ENCODE measurements at places on chromosomes 2 and 18. TPM values are rescaled to one million over a fixed set of nuclear protein-coding genes. Genes with fewer than 3 reads are reported as not detected.
A peak's percentile ranks its signal among the peaks of the same experiment; 100 is the strongest.

GKN2 gene
- not detected for total RNA-seq

PROKR1 gene
- total RNA-seq, result not detected

NPAS2 gene
- total RNA-seq, result 5.8 TPM

LRP1B gene
- total RNA-seq, result not detected

GRP gene
- not detected for total RNA-seq

GRCh38 chr2:33160191-33160590 is 213.4 kb downstream of the LTBP1 start:
- DNase-seq, result no peak
- no peaks in the 10 kb centered on the region for H3K4me1 ChIP-seq
- H3K36me3 ChIP-seq, result no peaks in the 10 kb centered on the region
- H3K27ac ChIP-seq, result no peak overlapping the region
- no peaks in the 10 kb centered on the region for H3K27me3 ChIP-seq

- H3K27ac ChIP-seq, result no peak overlapping the region
- H3K27me3 ChIP-seq, result no peaks in the 10 kb centered on the region
- no peak overlapping the region for H3K4me3 ChIP-seq
Observed at GRCh38 chr2:226953826-226954225, 118.0 kb downstream of the RHBDD1 start.

GRCh38 chr18:79631096-79631507 is 48.5 kb upstream of the CTDP1 start:
- H3K27me3 ChIP-seq, result no peaks in the 10 kb centered on the region
- no peaks in the 10 kb centered on the region for H3K4me1 ChIP-seq
- no peak overlapping the region for H3K27ac ChIP-seq
- no peaks in the 10 kb centered on the region for H3K36me3 ChIP-seq
- no peak for DNase-seq
- H3K4me3 ChIP-seq, result no peak overlapping the region

GRCh38 chr18:71250191-71250590 is 961.3 kb downstream of the SOCS6 start:
- no peaks in the 10 kb centered on the region for H3K36me3 ChIP-seq
- H3K4me1 ChIP-seq, result no peaks in the 10 kb centered on the region
- H3K4me3 ChIP-seq, result no peak overlapping the region
- H3K27ac ChIP-seq, result no peak overlapping the region
- no peaks in the 10 kb centered on the region for H3K27me3 ChIP-seq

- H3K27me3 ChIP-seq, result no peaks in the 10 kb centered on the region
- DNase-seq, result no peak
- H3K27ac ChIP-seq, result peak overlapping the region; percentile 95
- peak overlapping the region; percentile 58 for H3K4me3 ChIP-seq
Observed at GRCh38 chr2:98734823-98735260, 3.9 kb upstream of the MGAT4A start.

- no peak overlapping the region for H3K27ac ChIP-seq
- H3K4me1 ChIP-seq, result peaks cover 32% of the 10 kb centered on the region
- peaks cover 5% of the 10 kb centered on the region for H3K36me3 ChIP-seq
- no peak for DNase-seq
Observed at GRCh38 chr2:106195456-106195855, 1.4 kb upstream of the UXS1 start.
